ENCODE measurements at places on chromosomes 3 and 15.

- no peak for DNase-seq
Measured at GRCh38 chr15:49189631-49190030, 19.6 kb downstream of the GALK2 start.

- no peak for DNase-seq
Measured at GRCh38 chr15:90545095-90545494, 15.4 kb downstream of the CRTC3 start.

DNA sequence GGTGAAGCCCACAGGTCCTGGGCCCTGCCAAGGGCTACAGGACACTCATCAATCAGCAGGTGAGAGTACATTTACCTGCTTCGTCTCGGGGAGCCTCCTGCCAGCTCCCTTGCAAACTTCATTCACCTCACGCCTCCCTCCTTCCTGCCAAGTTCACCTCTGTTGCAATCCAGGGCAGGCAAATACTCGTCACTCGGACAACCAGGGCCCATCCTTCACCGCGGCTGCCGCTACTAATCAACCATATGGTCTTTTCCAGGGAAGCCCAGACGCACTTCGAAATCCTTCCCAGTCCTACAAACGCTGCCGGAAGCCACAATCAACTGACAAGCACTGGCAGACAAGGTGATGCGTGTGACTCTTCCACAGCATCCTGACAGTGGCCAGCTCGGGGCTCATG, 200.7 kb upstream of the NSMCE3 start:
- DNase-seq = no peak

GRCh38 chr15:87345961-87346360, 910.6 kb downstream of the NTRK3 start:
- DNase-seq = no peak

DNA sequence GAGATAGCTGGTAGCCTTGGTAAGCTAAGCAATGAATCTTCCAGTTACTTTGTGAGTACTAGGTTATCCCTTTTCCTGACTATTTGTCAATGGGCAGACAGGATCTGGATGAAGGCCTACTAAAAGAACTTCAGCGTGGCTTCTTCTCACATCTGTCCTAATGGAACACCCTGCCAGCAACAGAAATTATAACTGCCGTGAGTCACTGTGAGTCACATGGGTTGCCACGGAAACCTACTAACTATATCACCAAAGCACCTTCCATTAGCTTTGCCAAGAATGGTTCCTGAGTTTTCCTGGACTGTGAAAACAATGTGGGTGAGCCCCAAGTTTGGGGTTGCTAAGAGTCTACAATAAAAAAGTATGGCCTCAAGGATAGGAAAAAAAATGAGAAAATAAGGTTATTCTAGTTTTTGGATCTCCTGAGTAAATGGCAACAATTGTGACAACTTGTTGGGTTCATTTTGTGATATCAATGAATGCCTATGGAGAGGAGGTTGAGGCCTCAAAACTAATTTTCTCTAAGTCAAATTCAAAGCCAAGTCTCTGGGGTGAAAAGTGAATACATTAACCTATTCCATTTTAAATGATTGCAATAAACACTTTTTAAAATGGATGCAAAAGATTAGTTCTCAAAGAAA, 195.1 kb upstream of the ICE2 start:
- DNase-seq = no peak

GRCh38 chr15:59997070-59997701, 6.9 kb upstream of the FOXB1 start:
- no peak for DNase-seq

- no peak for DNase-seq
Measured at GRCh38 chr3:167716920-167717319, 17.8 kb downstream of the PDCD10 start.

- DNase-seq = no peak
Measured at GRCh38 chr3:62445275-62445674, 71.9 kb upstream of the FEZF2 start.

- no peak for DNase-seq
Measured at GRCh38 chr3:13655061-13655913, 106.4 kb downstream of the FBLN2 start.

DNA sequence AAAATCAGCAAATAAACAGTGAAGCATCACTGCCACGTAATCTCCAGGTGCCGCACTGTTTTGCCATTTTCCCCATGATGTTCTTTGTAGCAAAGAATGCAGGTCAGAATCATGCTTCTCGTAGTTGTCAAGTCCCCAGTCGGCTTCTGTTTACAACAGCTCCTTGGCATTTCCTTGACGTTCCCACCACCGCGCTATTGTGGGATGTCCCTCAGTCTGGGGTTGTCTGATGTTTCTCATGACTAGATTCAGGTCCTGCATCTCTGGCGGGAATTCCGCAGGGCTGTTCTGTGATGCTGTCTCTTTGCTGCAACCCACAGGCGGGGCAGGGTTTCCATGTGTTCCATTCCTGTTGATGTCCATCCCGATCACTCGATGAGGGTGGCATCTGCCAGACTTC, 117.9 kb upstream of the SMAD3 start:
- no peak for DNase-seq
